ENCODE measurements at places on chromosomes 6 and 20. TPM values are rescaled to one million over a fixed set of nuclear protein-coding genes. Genes with fewer than 3 reads are reported as not detected.
A peak's percentile ranks its signal among the peaks of the same experiment; 100 is the strongest.

DNA sequence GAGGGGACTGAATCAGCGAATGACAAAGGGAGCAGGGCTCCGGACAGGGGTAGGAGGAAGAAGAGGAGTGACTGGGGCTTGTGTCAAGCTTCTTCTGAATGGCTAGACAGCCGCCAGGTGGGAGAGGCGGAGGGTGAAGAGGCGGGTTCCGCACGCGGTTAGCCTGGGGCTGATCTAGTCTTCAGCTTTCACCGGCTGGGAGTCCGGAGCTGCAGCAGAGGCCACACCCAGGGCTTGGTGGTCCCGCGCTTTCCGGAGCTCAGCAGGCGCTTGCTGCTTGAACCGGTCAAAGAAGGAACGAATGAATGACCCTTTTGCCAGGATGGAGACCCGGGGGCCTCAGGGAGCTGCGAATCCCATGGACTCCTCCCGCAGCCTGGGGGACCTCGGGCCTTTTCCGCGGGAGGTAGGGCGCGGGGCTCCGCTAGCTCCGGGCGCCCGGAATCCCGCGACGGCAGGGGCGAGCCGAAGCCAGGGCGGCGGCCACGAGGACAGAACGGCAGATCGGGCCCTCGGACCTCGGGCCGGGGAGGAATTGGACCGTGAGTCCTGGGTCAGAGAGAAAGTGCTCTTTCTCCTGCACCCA, at the start of gene C6orf141:
Gene C6orf141, plus strand, starts transcription at position 177 of the 586 bp plus-strand sequence. Its CDS starts 125 bp downstream, at position 302.
- peak; percentile 36 for DNase-seq

GRCh38 chr6:6005051-6006005, 1.4 kb downstream of the NRN1 start:
- DNase-seq = no peak

SAPCD1 gene
- total RNA-seq = 2.0 TPM

DNA sequence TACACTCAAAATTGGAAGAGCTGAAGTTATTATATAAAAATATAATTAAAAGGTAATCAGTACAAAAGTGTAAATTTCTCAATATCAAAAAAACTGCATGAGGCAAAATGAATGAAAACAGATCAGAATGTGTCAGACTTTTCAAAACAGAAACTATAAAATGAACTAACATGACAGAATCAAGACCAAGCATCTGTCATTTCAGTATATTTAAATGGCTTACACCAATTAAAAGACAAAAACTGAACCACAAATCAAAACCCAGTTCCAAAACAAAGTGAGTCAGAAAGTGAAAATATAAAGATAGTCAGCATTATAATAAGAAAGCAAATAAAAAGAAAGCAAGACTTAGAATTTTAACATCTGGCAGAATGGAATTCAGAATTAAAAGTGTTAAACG, 289.7 kb downstream of the UBE3D start:
- DNase-seq = no peak

DNA sequence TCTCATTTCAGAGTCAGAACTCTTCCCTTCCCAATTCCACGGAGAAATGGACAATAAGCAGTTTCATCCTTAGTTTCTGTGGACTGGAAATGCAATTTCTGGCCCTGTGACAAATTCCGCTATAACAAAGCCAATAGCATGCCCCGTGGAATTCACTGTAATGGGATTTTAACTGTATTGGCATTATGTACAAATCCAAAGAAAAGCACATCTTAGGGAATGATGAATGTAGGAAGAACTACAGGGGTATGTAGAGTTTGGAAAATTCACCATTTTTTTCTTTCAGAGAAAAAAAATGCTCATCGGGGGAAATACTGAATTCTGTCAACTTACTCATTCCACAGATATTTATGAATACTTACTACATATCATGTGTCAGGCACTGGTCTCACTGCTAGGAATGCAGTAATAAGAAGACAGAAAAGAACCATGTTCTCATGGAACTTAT, 43.5 kb downstream of the KIF6 start:
- no peak for DNase-seq

GRCh38 chr20:11443382-11444119, 474.1 kb upstream of the BTBD3 start:
- DNase-seq = no peak

- peak; percentile 99 for DNase-seq
Measured at GRCh38 chr6:150981095-150981494, 115.6 kb downstream of the MTHFD1L start.

DNA sequence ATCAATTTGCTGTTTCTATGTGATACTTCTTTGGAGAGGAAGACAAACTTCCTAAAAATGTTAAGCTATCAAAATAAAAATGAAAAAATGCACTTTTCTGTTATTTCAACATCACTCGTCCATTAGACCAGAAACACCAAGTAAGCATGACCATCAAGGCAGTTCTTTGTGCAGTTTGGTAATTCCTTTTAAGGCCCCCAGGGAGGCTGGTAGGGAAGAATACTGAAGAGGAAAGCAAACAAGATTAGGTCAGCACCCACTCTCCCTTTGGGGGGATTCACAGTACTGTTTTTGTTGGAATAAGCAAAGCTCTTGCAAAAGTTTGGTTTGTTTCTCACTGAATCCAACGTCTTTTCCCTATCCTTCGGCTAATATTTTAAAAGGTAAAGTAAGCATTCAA, 206.8 kb upstream of the SLC35B3 start:
- DNase-seq = no peak

TENT5A gene
- 9.6 TPM for total RNA-seq

GGTLC1 gene
- total RNA-seq = not detected

DEFB113 gene
- total RNA-seq = not detected

- no peak for DNase-seq
Measured at GRCh38 chr6:142850679-142851423, 94.1 kb downstream of the HIVEP2 start.

DNA sequence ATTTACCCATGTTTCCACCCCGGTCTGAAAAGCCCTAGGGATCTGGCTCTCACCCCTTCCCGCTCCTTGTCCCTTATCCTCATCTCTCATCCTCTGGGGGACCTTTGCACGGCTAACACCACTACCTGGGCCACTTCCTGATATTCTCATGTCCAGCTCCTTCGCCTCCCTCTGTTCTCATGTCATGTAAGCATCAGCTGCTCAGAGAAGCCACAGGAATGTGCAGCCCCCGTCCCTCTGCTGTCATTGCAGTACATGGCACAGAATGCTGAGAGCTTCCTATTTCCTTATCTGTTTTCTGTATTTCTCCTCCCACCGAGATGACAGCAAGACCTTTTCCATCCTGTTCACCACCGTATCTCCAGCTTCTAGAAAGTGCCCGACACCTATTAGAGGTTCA, 102.4 kb downstream of the MTHFD1L start:
- no peak for DNase-seq

DNA sequence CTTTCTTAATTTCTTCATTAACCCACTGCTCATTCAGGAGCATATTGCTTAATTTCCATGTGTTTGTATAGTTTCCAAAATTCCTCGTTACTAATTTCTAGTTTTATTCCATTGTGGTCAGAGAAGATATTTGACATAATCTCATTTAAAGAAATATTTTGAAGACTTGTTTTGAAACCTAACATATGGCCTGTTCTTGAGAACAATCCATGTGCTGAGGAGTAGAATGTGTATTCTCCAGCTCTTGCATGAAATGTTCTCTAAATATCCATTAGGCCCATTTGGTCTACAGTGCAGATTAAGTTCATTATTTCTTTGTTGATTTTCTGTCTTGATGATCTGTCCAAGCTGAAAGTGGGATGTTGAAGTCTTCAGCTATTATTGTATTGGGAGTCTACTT, 251.7 kb downstream of the ALDH8A1 start:
- no peak for DNase-seq
